Midbrain (tissue), 1 donor: ENCODE measurements at places on chromosomes 12 and 14.

- no peak for DNase-seq
These were observed 442.2 kb downstream of the ADAMTS20 start for GRCh38 chr12:43109631-43110345.

- DNase-seq, result no peak
These were observed 323.8 kb upstream of the SYT1 start for GRCh38 chr12:78540606-78541336.

DNA sequence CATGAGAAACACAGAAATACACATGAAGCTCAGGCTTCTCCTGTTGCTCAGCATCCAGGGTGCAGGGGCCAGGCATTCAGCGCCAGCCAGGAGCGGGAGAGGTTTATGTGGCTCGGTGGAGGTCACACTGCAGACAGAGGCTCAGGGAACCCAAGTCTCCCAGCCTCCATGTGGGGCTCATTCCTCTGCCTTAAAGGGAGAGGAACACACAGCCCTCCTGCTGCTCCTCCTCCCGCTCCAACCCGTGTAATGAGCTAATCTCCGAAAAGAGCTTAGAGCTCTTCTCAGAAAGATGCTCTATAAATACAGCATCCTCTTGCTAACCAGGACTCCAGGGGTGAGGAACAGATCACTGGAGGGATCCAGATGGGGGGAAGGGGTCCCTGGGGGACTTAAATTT, 28.2 kb downstream of the FGF6 start:
- DNase-seq, result no peak

DNA sequence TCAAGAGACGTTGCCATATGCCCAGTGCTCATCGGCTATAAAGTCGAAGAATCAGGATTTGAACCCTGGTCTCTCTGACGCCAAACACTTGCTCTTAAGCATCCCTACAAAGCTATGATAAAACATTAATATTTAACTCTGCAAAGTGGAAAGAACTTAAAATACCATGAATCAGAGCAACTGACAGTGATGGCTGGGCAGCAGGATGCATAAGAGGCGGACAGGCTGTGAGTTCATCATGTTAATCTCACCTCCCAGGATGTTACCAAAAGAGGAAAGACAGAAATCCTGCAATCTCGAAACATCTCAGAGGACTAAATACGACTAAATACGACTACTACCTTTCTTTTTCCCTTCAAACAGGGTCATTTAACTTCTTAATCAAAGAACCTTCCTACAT, 5.8 kb downstream of the DICER1 start:
- no peak for DNase-seq

DNA sequence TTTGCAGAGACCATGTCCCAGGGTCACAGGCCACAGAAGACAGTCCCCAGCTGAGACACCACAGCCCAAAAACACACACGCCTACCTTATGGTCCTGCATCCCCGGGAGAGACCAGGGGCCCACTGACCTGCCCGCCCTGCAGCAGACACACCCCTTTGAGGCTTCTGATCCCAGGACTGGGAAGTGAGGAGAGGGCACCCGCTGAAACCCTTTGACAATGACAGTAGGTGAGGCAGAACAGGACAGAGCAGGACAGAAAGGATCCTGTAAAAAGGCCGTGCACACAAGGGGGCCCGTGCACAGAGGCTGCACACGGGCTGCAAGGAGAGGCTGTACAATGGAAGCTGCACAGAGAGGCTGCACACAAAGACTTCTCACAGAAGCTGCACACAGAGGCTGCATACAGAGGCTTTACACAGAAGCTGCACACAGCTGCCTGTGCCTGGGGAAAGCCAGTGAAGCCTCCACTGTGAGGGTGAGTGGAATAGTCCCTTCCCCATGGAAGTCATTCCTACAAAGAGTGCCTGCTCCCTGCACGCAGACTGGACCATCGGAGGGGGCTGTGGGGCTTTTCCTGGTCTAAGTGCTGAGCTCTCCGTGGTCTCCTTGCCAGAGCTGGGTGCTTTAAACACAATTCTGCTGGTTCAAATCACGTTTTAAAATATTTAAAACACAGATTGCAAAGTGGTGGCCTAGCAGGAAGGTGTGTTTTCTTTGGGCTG, 16.6 kb upstream of the SFSWAP start:
- DNase-seq, result no peak

GRCh38 chr12:30796313-30796780, 41.6 kb upstream of the CAPRIN2 start:
- no peak for DNase-seq

DNA sequence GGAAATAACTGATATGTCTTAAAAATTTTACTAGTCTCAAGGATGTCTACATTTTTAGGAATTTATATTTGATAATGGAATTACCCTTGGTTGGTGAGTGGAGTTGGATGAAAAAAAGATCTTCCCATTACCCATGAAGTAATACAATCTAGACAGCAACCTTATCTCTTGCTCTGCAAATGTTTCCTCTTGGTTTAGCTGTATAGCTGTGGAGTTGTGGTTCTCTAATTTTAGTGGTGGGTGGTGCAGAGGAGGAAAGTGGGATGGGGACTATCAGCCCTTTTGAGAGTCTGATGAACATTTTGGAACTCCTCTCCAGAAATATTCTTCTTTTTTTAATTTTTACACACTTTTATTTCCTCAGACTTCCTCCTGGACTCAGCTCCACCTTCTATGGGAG, 17.1 kb downstream of the SPX start:
- DNase-seq, result no peak

GRCh38 chr12:122943196-122943595, 23.1 kb downstream of the ABCB9 start:
- DNase-seq, result no peak

GRCh38 chr12:49369411-49370145, 2.3 kb downstream of the SPATS2 start:
- DNase-seq, result no peak

DNA sequence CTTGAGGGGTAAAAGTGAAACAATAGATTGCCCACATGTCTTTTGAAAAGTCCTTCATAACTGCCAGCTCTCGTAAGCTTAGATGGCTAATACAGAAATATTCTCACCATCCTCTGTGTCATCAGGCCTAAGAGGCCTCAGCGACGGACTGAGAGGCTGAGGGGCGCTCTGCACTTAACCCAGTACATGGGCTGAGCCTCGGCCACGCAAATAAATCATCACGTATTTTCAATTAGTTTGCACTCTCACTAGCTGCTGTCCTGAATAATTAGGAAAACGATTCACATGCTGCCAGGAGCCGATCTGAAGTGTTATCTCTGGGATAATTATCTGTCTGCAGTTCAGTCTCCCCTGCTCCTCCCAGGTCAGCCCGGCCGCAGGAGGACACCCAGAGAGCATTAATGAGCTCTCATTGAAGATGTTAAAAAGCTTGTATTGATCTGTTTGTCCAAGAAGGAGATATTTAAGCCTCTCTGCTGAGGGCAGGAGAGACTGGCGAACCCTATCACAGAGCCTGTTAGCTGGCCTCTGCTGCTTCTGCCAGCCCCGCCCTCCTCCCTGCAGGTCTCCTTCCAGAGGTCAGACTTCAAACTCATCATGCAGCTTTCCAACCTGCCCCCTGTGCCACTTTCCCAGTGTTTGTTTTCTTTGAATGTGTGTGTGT, 1051.3 kb downstream of the VRK1 start:
- DNase-seq, result no peak

GRCh38 chr14:105153331-105153731, 15.2 kb downstream of the JAG2 start:
- no peak for DNase-seq

DNA sequence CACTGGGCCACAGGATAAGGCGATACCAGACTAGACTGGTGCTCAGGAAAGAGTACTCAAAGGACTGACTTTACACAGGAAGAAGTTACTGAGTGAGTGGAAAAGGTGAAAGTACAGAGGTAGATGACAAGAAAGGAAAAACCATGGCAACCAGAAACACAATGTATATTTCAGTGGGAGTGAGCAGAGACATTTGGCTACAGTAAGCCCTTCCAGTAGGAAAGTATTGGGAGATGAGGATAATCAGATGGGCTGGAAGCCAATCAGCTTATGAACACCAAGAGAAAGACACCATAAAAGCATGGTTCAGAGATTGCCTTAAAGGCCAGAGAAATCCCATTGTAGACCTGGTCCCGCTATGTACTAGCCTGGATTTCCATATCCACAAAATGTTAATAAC, 51.6 kb downstream of the TMTC1 start:
- no peak for DNase-seq

DNA sequence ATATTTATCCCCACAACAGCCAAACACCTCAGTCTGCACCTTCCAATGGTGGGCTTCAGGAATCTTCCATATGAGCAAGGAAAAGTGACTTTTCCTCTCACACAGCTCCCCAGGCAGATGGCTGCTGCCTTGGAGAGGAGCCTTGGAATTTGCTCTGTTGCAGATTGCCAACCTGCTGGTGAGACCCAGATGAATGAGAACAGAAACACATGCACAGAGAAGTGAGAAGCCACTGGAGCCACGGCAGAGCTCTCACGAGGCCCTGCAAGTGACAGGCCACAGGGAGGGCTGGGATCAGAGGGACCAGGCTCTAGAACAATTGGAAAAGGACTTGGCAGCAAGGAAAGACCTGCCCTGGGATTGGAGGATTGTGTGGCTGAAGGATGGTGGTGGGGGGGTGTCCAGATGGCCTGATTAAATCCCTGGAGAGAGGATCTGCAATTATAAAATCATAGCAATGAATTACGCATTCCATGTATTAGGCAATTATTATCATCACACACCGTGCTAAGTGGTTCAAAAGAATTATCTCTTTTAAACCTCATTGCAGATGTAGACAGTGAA, 84.9 kb upstream of the PWP1 start:
- DNase-seq, result no peak

DNA sequence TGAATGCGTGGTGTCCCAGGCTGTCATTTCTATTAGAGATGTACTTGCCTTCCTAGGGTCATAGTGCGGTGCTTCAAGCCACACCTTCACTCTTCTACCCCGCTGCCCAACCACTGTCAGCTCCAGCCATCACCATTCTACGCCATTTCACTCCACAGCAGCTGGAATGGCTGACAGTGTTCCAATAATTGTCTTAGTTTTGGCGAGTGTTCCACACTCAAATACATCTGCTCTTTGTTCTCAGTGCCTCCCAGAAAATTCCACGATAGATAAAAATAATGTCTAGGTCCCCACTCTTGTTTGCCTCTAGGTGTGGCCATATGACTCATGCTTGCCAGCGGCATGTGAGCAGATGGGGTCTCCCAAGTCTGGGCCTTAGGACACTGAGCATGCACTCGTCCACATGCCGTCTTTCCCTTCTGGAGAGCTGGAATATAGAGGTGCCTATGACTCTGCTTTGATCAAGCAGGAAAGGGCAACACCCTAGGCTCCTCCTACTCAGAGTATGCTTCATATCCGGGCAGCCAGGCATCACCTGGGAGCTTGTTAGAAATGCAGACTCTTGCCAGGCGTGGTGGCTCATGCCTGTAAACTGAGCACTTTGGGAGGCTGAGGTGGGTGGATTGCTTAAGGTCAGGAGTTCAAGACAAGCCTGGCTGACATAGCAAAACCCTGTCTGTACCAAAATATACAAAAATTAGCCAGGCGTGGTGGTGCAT, 163.0 kb downstream of the BRMS1L start:
- peak; percentile 44 for DNase-seq

DNA sequence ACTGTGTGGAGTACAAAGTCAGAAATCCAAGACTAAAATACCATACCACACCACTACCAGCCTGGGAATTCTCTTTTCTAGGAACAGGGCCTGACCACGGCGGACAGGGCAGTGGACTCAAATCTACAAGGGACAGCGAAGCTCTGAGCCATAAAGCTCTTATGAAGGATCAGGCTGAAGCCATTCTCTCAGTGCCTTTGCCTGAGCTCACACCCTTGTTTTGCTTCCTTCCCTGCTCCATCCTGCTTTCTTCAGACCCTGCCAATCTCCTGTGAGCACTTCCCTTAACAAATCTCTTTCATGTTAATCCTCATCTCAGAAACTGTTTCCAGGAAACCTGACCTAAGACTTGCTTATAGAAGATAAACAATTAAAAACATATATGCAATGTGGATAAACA, 398.5 kb downstream of the MDGA2 start:
- DNase-seq, result no peak

DNA sequence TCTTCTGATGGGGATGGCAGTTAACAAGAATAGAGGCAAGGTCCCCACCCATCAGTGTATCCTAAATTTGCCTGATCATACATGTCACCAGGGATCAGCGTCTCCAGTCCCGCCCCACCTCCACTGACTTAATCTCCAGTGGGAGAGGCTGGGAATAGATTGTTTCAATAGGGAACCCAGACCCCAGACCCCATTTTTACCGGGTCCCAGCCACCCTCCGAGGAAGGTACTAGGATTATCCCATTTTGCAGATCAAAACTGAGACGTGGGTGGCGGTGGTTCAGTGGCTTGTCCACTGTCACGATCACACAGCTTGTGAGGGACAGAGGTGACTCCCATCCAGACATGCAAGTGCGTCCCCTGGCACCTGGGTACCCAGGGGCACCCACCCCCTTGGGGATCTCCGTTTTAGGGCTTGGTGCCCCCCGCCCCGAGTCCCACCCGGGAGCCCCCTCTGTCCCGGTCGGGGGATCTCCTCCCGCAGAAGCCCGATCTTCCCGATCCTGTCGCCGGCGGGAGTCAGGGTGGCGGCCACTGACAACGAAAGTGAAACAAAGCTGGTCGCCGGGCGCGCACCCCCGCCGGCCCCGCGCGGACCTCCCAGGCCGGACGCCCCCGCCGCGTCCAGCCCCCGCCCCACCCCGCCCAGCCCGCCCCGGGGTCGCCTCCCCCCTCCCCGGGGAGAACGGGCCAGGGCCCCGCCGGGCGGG, 523 bp downstream of the WSB2 start:
- DNase-seq, result peak; percentile 40

DNA sequence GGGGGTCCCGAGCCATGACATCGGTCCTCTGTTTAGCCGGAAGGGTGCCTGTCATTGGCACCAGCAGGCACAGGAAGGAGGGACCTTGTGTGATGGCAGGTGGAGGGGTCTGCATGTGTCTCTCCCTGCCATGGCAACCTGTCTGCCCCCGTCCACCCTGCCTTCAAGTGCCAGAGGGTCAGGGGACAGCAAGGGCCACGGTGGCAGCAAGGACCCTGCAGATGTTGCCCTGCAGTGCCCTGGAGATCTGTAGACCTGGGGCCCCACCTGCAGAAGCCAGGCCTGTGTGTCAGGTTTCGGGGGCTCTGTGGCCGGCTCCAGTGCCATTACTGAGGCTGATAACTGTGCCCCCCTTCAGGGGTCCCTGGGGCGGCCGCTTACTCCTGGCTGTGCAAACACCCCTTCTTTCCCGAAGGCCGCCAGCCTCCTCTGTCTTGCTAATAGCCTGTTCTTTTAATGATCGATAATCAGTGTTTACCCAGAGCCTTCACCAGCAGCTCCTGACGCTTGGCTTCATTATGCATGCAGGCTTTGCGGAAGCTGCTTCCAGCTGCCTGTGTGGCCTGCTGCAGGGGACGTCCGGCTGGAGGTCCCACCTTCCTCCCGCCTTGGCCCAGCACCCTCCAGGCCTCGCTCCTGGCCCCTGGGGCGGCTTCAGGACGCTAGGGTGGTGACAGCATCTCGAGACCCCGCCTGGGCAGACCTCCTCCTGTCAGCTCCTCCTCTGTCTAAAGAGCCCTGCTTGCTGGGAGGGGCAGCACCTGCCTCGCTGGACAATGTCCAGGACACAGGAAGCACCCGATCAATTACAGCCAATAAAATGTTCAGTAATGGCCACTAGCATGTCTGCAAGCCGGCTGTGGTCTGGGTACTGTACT, 153.0 kb downstream of the KIF26A start:
- no peak for DNase-seq
